HS-5 (cell line): ENCODE measurements at places on chromosomes 4 and X.
A peak's percentile ranks its signal among the peaks of the same experiment; 100 is the strongest.

DNA sequence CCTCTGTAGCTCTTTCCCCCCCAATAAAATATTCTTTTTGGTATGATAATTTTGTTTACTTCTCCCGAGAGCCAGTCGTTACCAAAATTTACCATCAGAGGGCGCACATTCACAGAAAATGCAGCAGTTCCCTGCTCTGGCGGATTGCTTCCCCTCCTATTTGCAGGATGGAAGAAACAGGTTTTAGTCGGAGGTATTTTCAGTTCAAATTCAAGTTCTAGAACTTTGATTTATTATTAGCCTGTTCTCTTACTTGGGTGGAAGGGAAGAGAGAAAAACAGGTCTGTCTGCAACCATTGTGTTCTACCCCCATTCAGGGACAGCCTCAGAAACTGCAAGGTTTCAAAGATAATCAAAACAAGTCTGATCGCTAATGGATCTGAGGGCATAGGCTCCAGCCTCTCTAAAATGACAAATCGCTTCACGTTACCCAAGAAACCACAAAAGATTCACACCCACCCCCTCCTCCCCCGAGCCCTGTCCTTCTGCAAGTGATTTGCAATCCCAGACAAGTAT is 263.8 kb upstream of the RPS6KA3 start:
- DNase-seq, result no peak

GRCh38 chrX:103063191-103063845 is 653 bp downstream of the BEX1 start:
- DNase-seq, result no peak

DNA sequence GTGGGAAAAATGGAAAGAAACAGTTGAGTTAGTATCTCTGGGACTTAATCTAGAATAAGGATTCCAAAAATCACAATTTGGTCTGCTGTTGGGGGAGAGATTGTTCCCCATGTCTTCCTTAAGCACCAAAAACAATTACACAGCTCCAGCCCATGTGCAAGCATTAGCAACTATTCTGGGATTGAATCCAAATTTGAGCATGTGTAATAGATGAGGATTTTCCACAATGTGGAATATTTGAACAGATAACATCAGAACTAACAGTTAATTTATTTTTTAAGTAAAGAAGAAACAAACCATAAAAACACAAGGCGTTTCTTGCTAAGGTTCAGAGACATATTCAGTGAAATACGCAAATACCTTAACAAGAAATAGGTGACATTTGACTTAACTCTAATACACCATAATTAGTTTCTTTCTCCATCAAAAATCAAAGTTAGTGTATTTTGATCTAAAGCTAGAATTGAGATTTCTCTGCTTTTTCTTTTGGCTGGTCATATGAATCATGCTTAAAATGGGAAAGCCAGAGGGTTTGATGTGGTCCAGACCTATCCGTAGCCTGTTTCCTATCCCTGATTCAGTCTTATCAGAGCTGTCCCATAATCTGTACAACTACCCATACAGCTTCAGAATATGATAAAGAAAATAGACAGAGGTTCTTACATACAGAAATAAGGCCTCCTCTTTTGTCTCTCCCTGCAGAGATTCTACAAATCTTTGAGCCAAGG is 413.4 kb downstream of the PACRGL start:
- peak; percentile 57 for DNase-seq

DNA sequence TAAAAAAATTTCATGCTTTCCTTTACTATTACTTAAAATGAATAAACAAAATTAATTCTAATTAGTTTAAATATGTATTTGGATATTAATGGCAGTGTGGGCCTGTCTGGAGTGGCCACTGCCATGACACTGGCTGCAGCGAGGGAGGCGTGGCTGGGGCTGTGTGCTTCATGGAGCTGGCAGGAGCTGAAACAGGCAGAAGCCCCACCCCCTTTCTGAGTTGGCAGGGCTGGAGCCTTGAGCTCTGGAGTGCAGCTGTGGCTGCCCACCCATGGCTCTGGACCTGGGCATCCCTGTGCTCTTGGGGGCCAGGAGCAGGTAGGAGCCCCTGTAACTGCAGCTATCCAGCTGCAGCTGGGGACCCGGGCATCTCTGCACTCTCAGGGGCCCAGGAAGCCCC is 8.2 kb upstream of the HSD17B11 start:
- DNase-seq, result no peak

DNA sequence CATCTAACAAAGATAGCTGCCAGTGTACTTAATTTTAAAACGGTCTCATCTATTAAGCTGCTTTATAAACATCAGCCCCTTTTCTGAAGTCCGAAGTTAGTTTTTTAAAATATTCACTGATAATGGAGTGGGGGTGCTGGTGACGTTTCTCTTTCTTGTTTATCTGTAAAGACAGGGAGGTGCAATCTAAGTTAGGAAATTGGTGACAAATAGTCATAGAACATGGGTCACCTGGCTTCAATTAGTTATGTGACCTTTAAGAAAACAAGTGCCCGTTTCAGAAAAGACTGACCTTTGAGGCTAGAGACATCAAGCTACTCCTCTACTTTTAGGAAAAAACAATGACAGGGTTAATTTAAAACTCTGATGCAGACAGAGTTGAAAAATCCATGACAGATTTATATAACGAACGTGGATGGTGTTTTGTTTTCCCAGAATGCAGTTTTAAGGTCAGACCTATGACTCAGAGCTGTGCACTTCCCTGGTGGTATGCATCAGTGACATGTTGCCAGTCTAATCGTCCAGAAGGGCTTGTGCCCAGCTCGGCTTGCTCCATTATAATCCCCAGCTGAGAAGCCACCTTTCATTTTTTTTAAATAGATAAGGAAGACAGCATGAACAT is 38.2 kb downstream of the FHL1 start:
- no peak for DNase-seq

DNA sequence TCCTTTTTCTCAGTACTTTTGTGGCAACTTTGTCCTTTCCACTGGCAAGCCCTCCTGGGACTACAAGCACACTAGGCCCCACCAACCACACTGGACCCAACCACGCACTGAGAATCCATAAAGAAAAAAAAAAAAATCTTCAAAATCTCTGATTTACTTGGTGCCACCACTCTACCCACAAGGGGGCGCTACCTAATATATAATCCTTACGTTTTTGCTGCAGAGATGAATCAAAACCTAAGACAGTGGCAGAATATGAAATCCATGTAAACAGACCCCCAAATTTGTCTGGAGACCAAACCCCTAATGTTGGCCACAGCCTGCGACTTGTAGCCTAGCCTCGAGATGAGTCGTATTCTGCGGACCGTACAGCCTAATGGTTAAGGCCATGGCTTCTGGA is 63.5 kb upstream of the ARHGAP36 start:
- no peak for DNase-seq

GRCh38 chrX:50577326-50577725 is 106.7 kb upstream of the DGKK start:
- no peak for DNase-seq

- DNase-seq, result peak; percentile 40
These were observed 82.5 kb downstream of the CPE start for GRCh38 chr4:165461159-165461821.

DNA sequence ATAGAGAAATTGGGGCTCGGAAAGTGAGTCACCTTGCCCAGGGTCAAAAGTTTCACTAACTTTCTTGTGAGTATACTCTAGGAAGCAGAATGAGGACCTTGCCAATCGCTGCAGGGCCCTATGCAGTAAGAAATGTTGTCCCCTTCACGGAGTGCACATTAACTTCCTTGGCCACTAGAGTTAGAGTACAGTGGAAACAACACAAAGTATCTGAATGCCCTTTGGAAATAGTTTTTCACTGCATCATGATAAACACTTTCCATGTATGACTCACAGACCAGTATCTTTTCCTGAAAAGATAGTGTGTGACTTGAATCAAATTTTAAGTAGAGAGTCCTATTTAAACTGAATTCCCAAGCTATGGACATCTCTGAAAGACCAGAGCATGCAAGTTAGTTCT is 45.5 kb upstream of the STK26 start:
- DNase-seq, result no peak

- no peak for DNase-seq
These were observed 88.6 kb downstream of the APBB2 start for GRCh38 chr4:41125558-41126311.
